ENCODE measurements at places on chromosomes 11 and 22. TPM values are rescaled to one million over a fixed set of nuclear protein-coding genes. Genes with fewer than 3 reads are reported as not detected.

The SLCO2B1 gene
- total RNA-seq, result not detected

The BTBD18 gene
- total RNA-seq, result not detected

The BATF2 gene
- total RNA-seq, result 0.30 TPM

The NUP50 gene
- 99.4 TPM for total RNA-seq

The CCDC157 gene
- 7.7 TPM for total RNA-seq

The OR10A2 gene
- total RNA-seq, result not detected

The OR4D10 gene
- not detected for total RNA-seq

The SCN4B gene
- not detected for total RNA-seq

The CEP126 gene
- 8.5 TPM for total RNA-seq

The OR8D1 gene
- not detected for total RNA-seq

The CARNS1 gene
- total RNA-seq, result 25.0 TPM
